Caco-2 (cell line): ENCODE measurements at places on chromosomes 12 and 14.
A peak's percentile ranks its signal among the peaks of the same experiment; 100 is the strongest.

DNA sequence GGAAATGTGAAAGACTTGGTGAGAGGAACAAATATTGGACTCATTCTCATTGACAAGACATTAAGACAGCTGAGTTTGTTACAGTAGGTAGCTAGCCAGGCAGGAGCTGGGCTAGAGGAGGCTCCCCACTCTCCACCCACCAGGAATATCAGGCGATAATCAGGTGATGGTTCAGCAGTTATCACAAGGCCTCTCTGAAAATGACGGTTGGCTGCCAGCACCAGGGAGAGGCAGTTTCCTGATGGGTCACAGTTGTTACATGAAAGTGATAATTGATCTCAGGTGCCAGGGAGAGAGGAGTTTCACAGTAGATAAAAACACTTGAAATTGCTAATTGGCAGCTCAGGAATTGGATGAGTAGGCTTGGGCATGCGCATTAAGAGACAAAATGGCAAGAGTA, 116.5 kb downstream of the TMTC2 start:
- no peak for DNase-seq

DNA sequence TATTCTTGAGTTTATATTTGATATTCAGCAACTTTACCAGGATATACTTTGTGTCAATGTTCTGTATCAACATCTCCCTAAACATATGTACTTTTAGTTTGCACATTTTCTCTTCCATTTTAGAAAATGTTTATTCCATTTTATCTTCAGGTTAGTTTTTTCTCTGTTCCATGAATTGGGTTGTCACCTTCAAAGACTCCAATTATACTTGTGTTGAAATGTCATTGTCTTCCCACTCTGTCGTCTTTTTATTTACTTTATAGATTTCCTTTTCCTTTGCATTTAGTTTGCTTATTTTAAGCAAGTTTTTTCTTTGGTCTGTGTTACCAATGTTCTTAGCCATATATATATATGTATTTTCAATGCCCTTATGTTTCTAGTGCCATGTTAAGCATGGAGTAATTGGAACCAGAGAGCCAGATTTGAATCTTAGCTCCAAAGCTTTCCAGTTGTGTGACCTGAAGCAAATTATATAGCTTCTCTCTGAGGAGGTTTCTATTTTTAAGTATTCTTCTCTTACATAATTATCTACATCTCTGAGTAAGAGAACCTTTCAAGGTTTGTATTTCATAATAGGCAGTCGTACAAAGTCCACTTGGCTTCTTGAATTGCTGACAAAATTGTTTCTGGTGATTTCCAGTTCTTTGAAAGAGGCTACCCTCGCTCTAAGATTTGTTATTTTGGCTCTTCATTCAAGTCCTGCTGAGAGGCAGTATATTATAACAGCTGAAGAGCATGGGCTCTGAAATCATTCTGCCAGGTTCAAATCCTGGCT, 85.8 kb upstream of the DYRK2 start:
- DNase-seq: no peak

- no peak for DNase-seq
Observed at GRCh38 chr14:29035134-29035533, 268.5 kb downstream of the FOXG1 start.

DNA sequence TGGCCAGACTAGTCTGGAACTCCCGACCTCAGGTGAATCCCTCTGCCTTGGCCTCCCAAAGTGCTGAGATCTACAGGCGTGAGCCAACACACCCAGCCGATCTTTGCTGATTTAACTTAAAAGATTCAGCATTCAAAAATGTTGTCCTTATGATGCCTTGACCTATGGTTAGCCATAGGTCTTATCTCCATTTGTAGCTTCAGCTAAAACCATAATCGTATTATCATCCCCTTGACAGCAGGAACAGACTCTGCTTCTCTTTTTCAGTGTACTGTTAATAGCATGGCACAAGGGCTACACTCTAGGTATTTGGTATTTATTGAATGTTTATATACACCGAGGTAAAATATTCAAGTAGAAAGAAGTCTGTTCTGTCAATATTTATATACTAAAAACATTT, 15.3 kb downstream of the CCDC62 start:
- DNase-seq: no peak

GRCh38 chr12:46177025-46177424, 91.8 kb downstream of the SLC38A1 start:
- no peak for DNase-seq

GRCh38 chr12:123715195-123715594, 3.0 kb downstream of the ATP6V0A2 start:
- DNase-seq: no peak

- DNase-seq: no peak
Observed at GRCh38 chr14:30834353-30834752, 40.0 kb upstream of the COCH start.

DNA sequence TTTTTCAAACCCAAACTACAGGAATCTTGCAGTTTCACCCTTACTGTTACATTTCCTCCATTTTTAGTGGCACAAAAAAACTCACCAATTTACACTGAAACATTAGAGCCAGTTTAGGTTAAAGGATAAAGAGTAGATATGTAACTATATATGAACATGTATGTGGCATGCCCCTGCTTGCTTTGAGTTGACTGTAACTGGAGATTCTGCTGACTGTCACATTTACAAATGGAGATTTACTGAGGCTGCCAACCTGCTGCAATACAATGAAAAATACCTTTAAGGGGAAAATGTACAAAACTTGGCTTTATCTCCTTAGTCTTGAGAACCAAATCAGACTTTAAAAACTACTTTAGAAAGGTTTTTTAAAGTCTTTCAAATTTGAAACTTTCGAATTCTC, 28.3 kb downstream of the STON2 start:
- DNase-seq: no peak

- DNase-seq: peak; percentile 45
Observed at GRCh38 chr14:53011053-53011462, 60.2 kb upstream of the FERMT2 start.
